ENCODE measurements at places on chromosomes 3 and 15.

GRCh38 chr15:51775967-51776816 lies 24.8 kb downstream of the TMOD2 start:
- peak; percentile 42 for DNase-seq

- DNase-seq, result no peak
These were observed 152.9 kb upstream of the STRIT1 start for GRCh38 chr3:155446366-155446765.

DNA sequence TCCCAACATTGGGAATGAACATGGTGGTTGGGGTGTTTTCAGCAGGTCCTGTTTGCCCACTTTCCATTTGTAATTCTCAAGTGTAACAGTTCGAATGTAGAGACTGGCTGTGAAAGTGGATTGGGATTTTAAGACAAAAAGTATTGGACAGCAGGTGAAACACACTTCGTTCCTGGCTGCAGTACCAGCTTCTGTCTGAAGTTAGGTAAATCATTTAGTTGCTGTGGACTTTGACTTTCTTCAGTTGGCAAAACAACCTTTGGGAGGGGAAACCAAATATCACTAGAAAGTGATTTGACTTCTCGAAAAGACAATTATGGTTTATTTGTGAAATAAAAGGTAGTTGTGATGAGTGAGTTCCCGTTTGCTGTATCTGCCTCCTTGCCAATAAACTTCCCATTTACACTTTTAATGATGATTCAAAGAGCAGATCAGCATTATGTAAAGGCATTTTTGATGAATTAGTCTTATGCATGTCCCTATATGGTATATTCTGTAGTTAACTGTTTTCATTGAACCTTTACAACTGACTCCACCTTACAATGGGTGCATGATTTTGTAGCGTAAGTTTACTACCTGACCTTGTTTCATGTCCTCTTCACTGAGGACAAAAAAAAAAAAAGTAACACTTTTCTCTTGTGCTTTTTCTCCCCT lies 34.0 kb downstream of the FNDC3B start:
- DNase-seq, result no peak

DNA sequence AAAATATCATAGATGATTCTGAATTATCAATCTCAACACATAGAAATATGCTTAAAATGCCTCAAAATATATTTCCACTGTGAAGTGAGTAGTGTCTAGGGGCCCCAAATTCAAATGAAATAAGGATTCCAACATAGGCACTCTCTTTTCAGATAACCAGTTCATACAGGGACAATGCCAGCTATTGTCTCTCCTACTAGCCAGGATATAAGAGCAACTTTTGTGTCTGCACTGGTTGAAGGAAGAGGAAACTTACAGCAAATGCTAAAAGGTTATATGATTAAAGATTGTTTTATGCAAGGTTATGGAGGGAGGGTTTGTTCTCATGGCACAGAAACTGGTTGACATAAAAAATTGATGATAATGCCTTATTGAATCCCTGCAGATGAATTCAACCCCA lies 579.4 kb upstream of the ALCAM start:
- no peak for DNase-seq

GRCh38 chr3:17300441-17300840 lies 415.7 kb downstream of the PLCL2 start:
- DNase-seq, result peak; percentile 9

DNA sequence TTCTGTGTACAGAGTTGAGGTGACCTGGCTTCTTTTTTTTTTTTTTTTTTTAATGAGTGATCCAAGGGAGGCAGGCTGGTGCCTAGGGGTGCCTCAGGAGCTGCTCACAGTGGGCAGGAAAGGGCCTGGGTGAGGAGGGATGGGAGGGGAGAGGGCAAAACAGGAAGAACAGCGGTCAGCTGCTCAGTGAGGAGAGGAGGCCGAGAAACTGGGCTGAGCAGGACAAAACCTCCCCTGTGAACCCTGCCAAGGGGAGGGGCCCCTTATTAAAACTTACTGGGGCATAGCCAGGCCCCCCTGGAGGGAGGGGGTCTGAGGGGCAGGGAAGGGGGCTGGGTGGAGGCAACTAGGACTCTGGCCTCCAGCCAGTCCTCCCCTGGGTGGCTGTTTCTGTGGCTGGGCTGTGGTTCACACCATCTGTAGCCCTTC lies 3.5 kb downstream of the PLEKHO2 start:
- peak; percentile 28 for DNase-seq

DNA sequence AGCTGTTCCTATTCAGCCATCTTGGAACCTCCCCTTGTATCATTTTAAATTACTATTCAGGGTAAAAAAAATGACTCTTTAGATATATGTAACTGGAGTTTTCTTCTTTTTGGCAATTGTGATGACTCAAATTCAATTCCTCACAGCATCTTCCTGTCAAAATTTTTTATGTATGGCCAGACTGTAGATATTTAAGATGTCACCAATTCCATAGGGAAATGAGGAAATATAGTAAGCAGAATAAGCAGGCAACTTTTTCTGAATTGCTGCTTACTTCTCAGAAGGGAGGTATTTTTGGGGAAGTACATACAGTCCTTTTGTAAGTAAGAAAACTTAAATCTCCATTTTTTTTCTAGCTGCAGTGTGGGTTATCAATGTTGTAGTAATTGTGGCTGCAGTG lies 28.8 kb downstream of the EAF2 start:
- DNase-seq, result no peak

GRCh38 chr3:130465521-130465920 lies 51.5 kb upstream of the COL6A6 start:
- no peak for DNase-seq

- no peak for DNase-seq
These were observed 263.0 kb downstream of the EBLN2 start for GRCh38 chr3:73324203-73325155.

GRCh38 chr3:107752202-107752990 lies 229.6 kb downstream of the BBX start:
- no peak for DNase-seq

DNA sequence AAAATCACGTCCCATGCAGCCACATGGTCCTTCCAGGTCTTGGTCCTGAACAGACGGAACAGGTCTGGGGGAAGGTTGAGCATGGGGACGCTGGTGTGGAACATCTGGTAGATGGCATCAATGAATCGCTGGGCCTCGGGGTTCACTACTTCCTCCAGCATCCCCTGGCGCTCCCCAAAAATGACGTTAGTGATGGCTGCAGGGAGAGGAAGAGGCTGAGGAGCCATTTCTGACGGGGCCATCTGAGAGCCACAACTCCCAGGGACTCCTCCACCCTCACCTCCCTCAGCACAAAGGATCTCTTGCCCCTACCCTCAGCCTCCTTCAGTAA lies 23.7 kb downstream of the CYP11A1 start:
- DNase-seq, result no peak

DNA sequence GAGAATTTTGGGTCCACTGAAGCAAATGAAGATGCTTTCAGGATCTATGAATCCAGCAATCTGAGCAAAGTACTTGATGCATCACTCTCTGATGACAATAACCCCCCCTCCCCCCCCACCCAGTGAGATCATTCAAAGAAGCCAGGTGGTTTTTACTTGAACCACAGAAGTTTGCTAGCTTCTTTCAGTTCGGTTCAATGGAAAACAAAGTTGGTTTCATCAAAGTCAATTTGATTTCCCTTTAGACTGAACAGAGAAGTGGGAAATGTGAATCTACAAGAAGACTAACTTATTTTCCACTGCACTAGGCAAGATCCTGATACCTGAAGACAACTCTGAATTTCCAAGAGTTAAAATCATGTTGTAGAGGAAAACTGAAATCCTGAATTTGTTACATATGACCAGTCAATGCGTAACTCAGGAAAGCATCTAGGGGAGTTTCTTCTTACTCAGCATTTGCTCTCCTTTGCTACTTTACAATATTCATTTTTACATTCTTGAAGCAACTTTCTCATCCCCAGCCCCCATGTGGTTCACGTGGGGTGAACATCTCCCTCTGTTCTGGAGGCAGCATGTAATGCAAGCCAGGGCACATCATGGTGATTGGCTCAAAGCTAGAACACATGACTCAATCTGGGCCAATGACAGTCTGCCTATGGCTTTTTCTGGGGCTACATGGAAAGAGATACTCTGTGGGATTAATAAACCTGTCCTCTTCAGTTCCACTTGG lies 572.6 kb downstream of the FOXP1 start:
- DNase-seq, result peak; percentile 31

DNA sequence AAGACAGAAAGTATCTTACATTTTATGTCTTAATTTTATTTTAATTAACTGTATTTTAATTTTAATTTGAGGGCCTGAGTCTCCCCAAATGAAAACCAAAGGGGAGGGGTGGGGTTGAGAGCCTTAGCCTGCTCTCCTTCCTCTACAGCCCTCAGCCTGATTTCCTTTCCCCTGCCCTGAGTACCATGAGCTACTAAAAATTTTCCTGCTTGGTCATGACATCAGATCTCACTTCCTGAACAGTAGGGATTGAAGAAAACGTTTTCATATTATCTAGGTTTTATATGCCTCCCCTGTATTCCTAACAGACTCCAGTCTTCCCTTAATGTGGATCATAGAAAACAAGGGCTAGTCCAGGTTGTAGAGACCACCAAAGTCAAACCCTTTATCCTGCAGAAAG lies 133.9 kb downstream of the MYLK start:
- DNase-seq, result no peak

GRCh38 chr3:30688776-30689641 lies 82.6 kb downstream of the TGFBR2 start:
- no peak for DNase-seq

- DNase-seq, result no peak
These were observed 1.2 kb downstream of the MB21D2 start for GRCh38 chr3:192916371-192917027.

- no peak for DNase-seq
These were observed 496.6 kb upstream of the SGO1 start for GRCh38 chr3:20682573-20682972.

- no peak for DNase-seq
These were observed 356.2 kb downstream of the SV2B start for GRCh38 chr15:91456251-91456718.

GRCh38 chr3:156449710-156450574 lies 105.0 kb downstream of the SSR3 start:
- DNase-seq, result no peak

DNA sequence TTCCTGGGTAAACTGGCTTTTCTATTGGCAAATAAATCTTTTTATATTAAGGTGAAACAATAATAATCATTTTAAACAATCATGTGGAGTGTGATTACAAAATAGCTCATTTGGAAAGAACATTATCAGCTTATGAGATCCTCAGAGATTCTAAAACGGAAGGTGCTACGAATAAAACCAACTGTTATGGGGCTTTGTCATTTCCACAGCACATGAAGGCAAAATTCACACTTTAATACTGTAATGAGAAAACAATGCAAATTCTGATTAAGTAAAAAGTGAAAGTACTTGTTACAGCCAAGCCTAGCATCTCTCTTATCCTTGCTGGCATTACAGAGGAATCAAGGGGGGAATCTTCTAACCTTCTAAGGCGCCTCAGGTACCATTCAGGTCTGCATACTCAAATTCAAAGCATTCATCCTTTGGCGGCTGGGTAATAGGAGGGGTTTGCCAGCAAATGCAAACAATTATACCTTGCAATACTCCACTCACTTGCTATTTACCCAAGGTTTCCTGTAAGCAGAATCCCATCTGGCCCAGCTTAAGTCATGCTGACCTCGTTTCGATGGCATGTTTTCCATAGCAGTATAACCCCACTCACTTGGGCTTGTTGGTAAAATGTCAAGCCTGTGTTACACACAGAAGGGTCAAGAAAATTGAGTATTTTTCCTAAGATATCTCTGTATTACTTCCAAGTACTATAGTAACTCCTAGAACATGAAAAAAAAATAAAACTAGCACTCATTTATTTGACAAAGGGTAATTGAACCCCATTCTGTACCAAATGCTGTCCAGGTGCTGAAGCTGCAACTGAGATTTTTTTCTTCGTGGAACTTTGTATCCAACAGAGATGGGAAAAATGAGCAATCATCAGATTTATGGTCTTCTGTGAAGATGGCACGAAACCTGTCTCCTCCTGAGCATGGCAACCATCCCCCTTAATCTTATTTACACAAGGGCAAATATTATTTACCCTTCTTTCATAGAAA lies 183.7 kb upstream of the LMCD1 start:
- no peak for DNase-seq

DNA sequence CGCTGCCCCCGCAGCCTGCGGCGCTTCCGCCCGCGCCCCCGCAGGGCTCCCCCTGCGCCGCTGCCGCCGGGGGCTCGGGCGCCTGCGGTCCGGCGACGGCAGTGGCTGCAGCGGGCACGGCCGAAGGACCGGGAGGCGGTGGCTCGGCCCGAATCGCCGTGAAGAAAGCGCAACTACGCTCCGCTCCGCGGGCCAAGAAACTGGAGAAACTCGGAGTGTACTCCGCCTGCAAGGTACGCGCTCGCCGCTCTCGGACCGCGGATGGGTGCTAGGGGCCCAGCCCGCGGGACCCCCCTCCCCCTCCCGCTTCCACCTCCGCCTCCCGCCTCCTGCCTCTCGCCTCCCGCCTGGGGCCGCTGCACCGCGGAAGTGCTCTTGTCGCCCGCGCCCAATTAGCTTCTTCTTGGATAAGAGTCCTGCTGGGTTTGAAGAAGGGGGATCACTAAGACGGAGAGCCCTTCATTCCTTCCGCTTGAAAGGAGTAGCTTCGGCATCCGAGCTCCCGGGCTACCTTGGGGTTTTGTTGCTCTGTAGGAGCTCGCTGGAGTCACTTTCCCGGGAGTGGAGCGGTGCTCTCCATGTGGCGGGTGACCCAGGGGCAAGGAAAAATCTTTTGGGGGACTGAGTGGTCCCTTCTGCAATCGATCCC lies 426 bp downstream of the KAT2B start:
- peak; percentile 67 for DNase-seq

DNA sequence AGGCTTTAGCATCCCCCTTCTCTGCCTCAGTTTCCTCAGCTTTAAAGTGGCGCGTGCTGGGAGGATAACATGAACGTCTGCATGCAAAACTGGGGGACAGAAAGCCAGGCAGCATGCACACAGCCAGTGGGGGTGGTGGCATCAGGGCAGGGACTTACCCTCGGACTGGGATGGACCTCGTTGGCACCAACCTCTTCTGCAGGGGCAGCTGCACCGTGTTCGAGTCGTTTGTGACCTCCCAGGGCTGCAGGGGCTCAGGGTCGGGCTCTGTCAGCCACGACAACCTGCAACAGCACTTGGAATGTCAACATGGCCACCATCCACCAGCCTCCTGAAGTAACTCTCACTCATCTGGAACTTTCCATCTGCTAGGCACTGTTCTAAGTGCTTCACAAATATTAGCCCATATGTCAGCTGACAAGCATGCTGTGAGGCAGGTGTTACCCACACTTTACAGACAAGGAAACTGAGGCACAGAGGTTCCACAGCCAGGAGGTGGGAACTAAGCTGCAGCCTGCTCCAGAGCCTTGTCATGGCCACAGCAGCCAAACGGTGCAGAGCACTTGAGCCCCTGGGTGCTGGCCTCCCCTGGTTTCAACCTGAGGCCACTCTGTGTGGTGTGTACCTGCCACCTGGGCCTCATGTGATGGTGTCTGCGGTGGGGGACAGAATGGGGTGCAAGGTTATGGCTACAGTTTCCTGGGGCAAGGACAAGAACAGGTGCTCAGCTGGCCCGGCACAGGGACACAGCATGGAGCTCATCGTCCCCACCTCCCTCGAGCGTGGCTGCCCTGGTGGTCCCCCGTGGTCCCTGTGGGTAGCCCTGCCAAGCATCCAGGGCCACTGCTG lies 6.7 kb downstream of the C3orf22 start:
- no peak for DNase-seq

GRCh38 chr15:78050441-78050809 lies 27.1 kb downstream of the TBC1D2B start:
- no peak for DNase-seq

All from CD4-positive, alpha-beta T cell treated with Interleukin-1 beta for 1 hour (primary cell).